LHCN-M2 (cell line): ENCODE measurements at places on chromosomes 4 and X. TPM values are rescaled to one million over a fixed set of nuclear protein-coding genes. Genes with fewer than 3 reads are reported as not detected.

The TSPAN7 gene
- 0.26 and 1.8 TPM in 2 replicates for total RNA-seq

The STATH gene
- total RNA-seq = not detected in 2 replicates

The SERPINA7 gene
- total RNA-seq = not detected in 2 replicates

The TEX13C gene
- total RNA-seq = not detected in 2 replicates

The C4orf36 gene
- 0.06 TPM in 1 of 2 replicates, not detected in the other for total RNA-seq

The RAI2 gene
- total RNA-seq = 0.11 TPM in 1 of 2 replicates, not detected in the other

DNA sequence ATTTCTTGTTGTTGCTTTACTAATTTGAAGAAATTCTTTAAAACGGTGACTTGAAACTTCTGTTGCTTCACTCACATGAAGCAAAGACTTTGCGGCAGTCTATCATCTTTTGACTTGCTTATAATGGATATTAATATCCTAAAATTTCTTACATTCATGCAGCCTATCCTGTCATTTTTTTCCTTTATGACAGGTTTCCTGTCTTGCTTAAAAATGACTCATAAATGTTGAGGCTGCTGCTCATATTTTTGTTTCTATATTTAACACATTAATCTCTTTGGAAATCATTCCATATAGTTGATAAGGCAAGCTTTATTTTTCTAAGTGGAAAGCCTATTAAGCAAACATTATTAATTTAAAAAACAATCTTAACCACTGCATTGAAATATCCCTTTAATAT, 176.6 kb upstream of the GALNTL6 start:
- no peak for DNase-seq

GRCh38 chr4:91087743-91088142, 960.5 kb downstream of the CCSER1 start:
- DNase-seq = no peak

- no peak for DNase-seq
Measured at GRCh38 chr4:119087121-119087520, 48.5 kb upstream of the MYOZ2 start.

DNA sequence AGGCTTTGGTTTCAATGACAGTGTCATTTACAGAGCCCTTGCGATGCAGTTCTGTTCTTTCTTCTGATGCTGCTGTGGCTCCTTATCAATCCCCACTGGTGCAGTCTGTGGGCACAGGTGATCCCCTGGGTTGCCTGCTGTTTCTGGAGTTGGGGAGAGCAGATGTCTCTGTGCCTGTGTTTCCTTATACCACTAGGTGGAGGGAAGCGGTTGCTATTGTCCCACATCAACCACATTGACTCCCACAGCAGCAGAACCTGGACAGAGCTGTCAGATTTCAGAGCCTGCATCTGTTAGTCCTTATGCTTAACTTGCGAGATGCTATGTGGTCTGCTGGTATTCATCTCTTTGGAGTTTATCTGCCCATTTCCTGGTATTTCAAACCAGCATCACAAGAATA, 57.7 kb downstream of the NEIL3 start:
- peak; percentile 25 for DNase-seq

- peak; percentile 23 for DNase-seq
Measured at GRCh38 chr4:8267077-8267476, 2.5 kb upstream of the HTRA3 start.
